ENCODE measurements at places on chromosomes 13 and 19.

DNA sequence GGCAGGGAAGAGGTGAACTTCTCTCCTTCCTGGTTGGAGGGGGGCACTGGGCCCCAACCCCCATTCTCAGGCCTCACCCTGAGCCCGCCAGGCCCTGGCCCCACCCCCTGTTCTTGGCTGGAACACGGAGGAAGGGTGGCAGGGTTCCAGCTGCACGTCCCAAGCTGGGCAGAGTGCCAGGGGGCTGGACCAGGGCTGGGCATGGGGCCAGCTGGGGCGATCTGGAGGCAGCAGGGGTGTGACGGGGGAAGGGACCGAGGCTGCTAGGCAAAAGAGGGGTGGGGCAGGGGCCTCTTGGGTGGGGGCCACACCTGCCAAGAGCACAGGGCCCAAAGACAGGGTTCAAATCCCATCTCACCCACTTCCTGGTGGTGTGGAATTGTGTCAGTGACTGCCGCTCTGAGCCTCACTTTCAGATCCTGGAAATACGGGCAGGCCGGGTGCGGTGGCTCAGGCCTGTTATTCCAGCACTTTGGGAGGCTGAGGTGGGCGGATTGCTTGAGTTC is 2.2 kb downstream of the HIF3A start:
- no peak for DNase-seq

DNA sequence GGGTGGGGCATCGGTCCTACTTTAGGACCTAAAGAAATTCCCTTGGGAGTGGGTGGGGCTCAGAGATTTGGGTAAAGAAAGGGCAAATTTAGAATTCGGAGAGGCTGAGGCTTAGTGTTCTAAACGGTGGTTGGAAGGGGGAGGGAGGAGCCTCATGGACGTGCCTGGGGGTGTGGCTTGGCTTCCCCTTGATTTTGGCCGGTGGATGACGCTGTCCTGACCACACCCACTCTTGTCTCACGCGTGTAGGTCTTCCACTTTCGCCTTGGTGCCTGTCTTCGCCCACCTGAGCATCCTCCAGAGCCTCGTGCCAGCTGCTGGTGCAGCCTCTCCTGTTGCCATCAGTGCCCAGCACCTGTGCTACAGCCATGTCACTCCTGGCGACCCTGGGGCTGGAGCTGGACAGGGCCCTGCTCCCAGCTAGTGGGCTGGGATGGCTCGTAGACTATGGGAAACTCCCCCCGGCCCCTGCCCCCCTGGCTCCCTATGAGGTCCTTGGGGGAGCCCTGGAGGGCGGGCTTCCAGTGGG is 1.2 kb upstream of the NUP62 start:
- no peak for DNase-seq

GRCh38 chr19:31349160-31349881 is at the start of gene TSHZ3:
TSHZ3 (minus strand) TSS chr19:31349436; CDS start chr19:31349219, 217 bp downstream.
- peak; percentile 20 for DNase-seq

- DNase-seq, result no peak
Measured at GRCh38 chr13:71869274-71869673, 2.3 kb upstream of the DACH1 start.

GRCh38 chr13:99929866-99930265 is 41.7 kb downstream of the ZIC5 start:
- DNase-seq, result no peak

GRCh38 chr19:3838661-3839060 is 30.2 kb downstream of the ZFR2 start:
- no peak for DNase-seq

DNA sequence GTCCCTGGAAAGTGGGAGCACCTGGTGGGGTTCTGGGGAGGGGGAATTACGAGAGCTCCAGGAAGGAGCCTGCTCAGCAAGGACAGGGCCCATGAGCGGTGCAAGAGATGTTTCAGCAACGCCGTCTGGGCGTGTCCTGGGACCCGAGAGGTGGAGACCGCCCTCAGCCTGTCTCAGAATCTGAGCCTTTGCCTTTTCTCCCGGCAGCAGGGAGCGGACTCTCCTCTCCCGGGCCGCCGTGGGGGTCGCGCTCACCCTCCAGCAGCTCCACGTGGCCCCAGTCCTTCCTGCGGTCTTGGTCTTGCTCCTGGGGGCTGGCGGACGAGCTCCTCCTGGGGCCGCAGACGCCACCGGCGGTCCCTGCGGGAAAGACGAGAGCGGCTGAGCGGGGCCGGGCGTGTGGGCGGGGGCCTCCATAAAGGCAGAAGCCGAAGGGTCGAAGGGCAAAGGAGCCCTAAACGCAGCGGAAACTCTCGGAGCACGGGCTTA is 714 bp downstream of the POLRMT start:
- DNase-seq, result no peak

DNA sequence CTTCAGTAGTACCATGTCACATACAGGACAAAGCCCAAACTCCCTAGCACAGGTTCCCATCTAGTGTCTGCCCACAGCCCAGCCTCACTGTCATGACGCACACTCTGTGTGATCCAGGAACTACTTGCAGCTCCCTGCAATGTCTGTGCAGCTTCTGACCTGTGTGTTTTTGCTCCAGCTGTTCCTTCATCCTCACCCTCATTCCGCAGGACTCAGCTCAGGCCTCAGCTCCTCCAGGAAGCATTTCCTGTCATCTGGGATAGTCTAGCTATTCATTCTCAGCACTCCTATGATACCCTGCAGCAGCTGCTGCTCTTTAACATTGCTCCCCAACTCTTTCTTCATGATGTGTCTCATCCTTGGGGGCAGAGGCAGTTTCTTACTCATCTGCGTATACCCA is 56.1 kb downstream of the ENOX1 start:
- DNase-seq, result no peak

DNA sequence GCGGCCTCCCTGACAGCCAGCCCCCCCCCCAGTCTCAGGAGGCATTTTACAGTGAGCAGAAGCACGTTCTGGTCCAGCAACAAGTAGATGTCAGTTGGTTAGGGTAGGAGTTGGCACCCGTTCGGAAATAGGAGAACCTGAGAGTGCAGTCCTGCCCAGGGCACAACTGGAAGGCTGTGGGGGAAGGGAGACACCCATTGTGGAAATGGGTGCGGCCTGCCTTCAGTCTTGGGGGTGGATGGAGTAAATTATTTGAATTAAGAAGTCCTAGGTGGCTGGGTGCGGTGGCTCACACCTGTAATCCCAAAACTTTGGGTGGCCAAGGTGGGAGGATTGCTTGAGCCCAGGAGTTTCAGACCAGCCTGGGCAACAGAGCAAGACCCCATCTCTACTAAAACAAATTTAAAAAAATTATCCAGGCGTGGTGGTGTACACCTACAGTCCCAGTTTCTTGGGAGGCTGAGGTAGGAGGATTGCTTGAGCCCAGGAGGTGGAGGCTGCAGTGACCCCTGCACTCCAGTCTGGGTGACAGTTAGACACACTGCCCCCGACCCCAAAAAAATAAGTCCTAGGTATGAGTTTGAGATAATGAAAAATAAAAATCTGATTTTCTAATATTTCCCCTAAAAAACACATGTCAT is 1.2 kb downstream of the CIRBP start:
- DNase-seq, result no peak

DNA sequence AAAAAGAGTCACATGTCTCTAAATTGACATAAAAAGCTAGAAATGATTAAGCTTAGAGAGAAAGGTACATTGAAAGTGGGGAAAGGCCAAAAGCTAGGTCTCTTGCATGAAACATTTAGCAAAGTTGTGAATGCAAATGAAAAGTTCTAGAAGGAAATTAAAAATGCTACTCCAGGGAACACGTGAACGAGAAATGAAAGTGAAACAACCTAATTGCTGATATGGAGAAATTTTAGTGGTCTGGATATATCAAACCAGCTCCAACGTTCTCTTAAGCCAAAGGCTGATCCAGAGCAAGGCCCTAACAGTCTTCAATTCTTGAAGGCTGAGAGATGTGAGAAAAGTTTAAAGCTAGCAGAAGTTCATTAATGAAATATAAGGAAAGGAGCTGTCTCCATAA is 419.8 kb downstream of the SLITRK6 start:
- no peak for DNase-seq

GRCh38 chr19:16394681-16395375 is 70.2 kb downstream of the KLF2 start:
- no peak for DNase-seq

- no peak for DNase-seq
Measured at GRCh38 chr13:86882835-86883234, 788.3 kb upstream of the SLITRK5 start.

DNA sequence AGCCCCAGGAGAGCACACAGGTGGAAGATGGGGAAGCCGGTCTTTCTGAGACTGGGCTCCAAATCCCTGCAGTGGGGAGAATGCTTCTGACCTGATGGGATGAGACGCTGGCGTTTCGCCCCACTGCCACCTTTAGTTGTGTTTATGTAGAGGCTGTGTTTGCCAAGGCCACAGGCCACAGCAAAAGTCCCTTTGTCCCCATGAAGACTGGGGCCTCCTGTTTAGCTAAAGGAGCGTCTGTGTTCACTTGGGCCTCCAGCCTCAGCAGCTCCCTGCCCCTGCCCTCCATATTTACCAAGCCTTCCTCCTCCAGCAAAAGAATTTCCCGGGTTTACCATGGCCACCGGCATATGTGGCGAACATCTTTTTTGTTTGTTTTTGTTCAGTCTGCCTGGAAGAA is 10.4 kb upstream of the KLK14 start:
- no peak for DNase-seq

- DNase-seq, result peak; percentile 58
Measured at GRCh38 chr19:47428177-47428894, 9.0 kb upstream of the MEIS3 start.

DNA sequence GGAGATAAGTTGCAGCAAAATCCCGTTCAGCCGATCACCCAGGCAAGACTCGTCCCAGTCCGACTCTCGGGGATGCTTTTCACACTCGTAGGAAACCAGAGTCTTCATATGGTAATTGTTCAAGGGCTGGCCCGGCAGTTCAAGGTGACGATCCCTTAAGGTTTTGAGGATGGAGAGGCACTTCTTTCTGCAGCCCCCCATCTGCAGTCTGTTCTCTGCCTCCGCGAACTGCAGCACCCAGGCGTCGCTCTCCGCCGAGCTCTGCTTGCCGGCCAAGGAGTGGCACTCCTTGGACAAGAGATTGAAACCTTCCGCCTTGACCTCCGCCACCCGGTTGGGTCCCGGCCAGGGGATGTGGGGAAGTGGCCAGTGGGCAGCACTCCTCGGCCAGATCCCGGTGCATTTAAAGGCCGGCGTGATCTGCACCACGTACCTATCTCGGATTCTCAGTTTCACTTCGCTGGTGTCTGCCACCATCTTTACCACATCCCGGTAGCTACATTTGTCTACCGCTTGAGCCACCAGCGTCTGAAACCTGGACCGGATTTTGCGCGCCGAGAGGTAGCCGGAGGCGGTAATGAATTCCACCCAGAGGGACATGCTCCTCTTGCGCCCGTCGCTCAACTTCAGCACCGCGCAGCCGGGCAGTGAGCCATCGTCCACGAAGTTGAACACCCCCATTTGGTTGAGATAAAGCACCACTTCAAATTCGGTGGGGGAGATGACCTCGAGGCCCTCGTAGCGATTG is 1.1 kb downstream of the MAB21L1 start:
- no peak for DNase-seq

- no peak for DNase-seq
Measured at GRCh38 chr13:50340551-50341287, 325.5 kb downstream of the KCNRG start.

DNA sequence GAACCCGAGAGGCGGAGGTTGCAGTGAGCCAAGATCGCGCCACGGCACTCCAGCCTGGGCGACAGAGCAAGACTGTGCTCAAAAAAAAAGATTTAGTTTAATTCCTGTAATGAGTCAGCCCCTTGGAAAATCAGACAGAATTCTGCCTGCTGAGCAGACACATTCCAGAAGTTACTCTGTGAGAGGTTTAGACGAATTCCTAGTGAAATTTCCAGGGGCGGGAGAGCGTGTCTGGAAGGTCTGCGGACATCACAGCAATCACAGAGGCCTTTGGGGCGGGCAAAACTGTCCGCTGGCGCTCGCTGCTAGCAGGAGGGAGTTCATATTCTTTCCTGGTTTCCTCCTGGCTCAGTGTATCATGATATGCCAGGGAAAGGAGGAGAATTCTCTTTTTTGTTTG is 17.5 kb downstream of the MISP start:
- no peak for DNase-seq

DNA sequence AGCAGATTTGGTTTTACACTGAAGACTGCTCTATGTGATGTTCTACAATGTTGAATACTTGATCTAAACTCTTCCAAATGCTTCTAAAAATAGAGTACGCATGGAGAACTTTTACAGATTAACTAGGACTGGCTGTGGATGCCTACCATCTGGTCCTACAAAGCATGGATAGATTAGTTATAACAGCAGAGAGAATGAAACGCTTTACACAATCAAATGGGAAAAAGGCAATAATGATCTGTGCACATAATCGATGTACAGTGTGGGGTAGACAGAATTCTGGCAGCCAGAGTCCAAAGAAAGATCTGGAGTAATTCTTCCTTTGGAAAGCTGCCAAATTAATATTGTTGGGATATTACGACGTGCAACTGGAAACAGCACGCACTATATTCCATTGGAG is 1885.5 kb upstream of the PRR20A start:
- DNase-seq, result no peak

- no peak for DNase-seq
Measured at GRCh38 chr13:25186187-25186586, 14.1 kb upstream of the AMER2 start.

GRCh38 chr19:31578326-31578725 is 229.1 kb upstream of the TSHZ3 start:
- no peak for DNase-seq

- no peak for DNase-seq
Measured at GRCh38 chr13:80840316-80840976, 499.5 kb upstream of the SPRY2 start.

DNA sequence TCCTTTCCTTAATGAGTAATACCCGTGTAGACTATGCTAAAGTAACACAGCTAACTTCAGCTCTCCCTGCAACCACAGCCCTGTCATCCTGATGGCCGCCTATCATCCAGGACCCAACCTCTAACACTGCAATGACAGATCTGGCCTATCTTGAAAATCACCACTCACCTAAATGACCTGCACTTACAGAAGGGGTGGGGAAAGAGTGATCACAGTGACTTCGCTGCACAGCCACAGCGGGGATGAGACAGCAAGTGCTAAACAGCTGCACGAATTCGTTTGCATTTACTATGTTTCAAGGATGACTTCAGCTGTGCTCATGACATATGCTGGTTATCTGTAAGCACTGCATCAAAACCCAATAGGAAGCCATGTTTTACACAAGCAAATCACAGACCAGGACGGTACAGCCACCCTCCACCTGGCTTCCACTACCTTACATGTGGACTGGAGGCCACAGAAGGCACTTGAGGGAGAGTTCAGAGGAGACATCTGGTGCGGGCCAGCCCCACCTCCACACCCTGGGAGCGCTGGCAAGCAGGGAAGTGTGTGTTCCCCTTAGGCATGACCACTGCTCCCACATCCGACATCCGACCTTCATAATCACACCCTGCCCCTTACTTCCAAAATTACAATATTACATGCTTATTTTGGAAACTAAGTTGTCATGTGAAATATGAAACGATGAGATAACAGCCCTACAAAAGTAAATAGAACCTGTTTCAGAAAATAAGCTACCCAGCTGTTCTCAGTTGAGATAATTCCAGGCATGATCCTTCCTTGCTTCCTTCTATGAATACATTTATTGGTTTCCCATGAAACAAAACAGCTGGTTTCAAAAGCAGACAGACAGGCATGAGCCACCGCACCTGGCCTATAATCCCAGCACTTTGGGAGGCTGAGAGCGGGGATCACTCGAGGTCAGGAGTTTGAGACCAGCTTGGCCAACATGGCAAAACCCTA is 95.7 kb downstream of the STK24 start:
- DNase-seq, result no peak

- DNase-seq, result no peak
Measured at GRCh38 chr19:39557811-39558623, 18.1 kb upstream of the EID2 start.

- no peak for DNase-seq
Measured at GRCh38 chr13:85618521-85618920, 180.7 kb downstream of the SLITRK6 start.

All from stimulated activated CD8-positive, alpha-beta memory T cell treated with anti-CD3 and anti-CD28 coated beads, Interleukin-15, amount 100 ng/mL, for 4 hours (primary cell).